ENCODE measurements at places on chromosomes 5 and 9. TPM values are rescaled to one million over a fixed set of nuclear protein-coding genes. Genes with fewer than 3 reads are reported as not detected.

PFN3 gene
- total RNA-seq, result not detected

ZNF79 gene
- 10.1 TPM for total RNA-seq

GRCh38 chr5:14469551-14470377 lies 111.8 kb upstream of the OTULINL start:
- H3K27me3 ChIP-seq, result no peaks in the 10 kb centered on the region
- H3K27ac ChIP-seq, result no peak overlapping the region
- no peak for DNase-seq
- peaks cover 3% of the 10 kb centered on the region for H3K36me3 ChIP-seq
- no peaks in the 10 kb centered on the region for H3K4me1 ChIP-seq

GRCh38 chr5:72608926-72609325 lies 101.7 kb upstream of the ZNF366 start:
- H3K4me1 ChIP-seq, result peaks cover 6% of the 10 kb centered on the region
- H3K27me3 ChIP-seq, result no peaks in the 10 kb centered on the region
- H3K4me3 ChIP-seq, result no peak overlapping the region
- H3K27ac ChIP-seq, result no peak overlapping the region
- no peak for DNase-seq

DNA sequence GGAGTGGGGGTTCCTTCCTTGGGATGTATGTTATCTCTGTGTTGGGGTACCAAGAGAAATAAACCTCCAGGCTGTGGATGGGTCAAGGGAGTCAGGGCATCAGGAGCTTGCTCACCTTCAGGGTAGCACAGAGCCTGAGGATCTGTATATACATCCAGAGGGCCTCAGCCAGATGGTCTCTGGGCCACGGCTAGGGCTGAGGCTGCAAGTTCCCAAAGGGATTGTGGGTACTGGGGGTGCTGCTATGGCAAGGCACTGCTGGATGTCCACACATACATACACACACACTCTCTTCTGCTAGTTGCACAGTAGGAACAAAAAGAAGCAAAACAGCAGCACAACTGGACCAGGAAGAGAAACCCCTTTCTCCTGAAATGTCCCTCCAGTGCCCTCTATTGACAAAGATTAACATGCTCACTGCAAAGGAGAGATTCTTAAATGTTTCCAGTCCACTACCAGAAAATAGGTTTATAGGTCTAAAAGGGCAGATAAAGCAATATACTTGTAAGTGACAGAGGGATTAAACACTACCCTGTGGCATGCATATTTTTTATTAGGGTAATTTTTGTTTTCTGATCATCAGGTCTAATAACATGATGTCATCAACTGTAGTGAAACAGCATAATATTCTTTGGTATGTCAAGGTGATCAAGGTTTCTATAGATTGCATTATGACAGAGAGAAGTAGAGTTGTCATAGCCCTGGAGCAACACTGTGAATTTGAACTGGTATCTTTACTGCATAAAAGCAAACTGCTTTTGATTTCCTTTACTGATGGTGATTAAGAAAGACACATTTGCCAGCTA lies 56.3 kb upstream of the KCNN2 start:
- H3K27me3 ChIP-seq, result no peaks in the 10 kb centered on the region
- no peak overlapping the region for H3K4me3 ChIP-seq
- no peaks in the 10 kb centered on the region for H3K4me1 ChIP-seq
- H3K27ac ChIP-seq, result no peak overlapping the region

All from psoas muscle (tissue), 8 donors.